ENCODE measurements at places on chromosomes 7 and 10.

GRCh38 chr7:37371755-37372154 lies 76.9 kb downstream of the ELMO1 start:
- DNase-seq, result no peak

- DNase-seq, result no peak
These were observed 64.6 kb upstream of the CREB5 start for GRCh38 chr7:28347475-28348318.

DNA sequence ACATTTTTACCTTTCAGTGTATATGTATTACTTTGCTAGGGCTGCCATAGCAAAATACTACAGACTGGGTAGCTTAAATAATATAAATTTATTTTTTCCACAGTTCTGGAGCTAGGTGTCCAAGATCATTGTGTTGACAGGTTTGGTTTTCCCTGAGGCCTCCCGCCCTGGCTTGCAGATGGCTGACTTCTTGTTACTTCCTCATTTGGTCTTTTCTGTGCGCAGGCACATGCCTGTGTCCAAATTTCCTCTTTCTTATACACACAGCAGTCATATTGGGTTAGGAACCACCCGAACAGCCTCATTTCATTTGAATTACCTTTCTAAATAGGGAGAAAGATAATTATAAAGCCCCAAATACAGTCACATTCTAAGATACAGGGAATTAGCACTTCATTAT lies 521.6 kb upstream of the SORCS1 start:
- no peak for DNase-seq

DNA sequence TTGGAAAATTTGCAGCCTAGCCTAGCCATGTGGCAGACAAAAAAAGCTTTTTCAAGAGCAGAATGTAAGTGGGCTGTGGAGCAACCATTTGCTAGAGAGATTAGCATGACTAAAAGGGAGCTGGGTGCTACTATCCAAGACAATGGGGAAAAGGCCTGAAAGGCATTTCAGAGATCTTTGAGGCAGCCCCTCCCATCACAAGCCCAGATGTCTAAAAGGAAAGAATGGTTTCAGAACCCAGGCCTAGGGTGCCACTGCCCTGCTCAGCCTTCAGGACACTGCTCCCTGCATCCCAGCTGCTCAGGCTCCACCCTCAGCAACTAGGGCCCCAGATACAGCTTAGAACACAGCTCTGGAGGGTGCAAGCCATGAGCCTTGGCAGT lies 24.7 kb downstream of the PNLIPRP3 start:
- no peak for DNase-seq

DNA sequence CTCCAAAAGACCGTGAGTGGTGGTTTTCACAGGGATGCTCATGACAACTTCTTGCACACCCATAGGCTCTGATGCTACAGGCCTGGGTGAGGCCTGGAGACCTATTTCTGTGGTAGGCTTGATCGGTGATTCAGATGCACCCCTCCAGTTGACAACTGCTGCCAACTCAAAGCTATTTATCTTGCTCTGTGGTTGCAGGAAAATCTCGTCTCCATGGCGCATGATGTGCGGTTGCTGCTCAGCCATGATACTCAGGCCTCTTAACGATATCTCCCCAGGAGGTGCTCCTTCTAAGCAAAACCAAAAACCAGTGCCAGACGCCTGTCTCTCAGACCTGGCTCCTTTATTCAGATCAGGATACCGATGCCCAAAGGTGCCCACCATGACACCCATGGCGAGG lies 31.4 kb downstream of the C10orf90 start:
- no peak for DNase-seq

GRCh38 chr7:13933091-13933490 lies 56.4 kb downstream of the ETV1 start:
- no peak for DNase-seq

Data from ascending aorta (tissue), 2 donors.